ENCODE measurements at places on chromosomes 11 and 22. TPM values are rescaled to one million over a fixed set of nuclear protein-coding genes. Genes with fewer than 3 reads are reported as not detected.

DNA sequence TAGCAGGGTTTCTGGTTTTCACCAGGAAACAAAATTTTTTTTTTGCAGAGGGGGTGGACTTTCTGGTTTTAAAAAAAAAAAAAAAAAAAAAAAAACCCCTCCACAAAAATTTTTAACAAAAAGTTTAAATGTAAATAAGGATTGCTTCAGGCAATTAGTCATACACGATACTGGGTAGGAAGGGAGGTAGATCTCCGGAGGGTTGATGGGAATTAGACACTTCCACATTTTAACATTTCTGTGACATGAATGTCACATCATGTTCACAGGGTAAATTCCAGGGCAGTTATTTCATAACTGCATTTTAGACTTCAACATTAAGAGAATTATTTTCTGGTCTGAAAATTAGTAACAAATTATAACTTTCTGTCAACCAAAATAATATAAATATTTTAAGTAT is 15.9 kb downstream of the NUP98 start:
- DNase-seq: no peak

DNA sequence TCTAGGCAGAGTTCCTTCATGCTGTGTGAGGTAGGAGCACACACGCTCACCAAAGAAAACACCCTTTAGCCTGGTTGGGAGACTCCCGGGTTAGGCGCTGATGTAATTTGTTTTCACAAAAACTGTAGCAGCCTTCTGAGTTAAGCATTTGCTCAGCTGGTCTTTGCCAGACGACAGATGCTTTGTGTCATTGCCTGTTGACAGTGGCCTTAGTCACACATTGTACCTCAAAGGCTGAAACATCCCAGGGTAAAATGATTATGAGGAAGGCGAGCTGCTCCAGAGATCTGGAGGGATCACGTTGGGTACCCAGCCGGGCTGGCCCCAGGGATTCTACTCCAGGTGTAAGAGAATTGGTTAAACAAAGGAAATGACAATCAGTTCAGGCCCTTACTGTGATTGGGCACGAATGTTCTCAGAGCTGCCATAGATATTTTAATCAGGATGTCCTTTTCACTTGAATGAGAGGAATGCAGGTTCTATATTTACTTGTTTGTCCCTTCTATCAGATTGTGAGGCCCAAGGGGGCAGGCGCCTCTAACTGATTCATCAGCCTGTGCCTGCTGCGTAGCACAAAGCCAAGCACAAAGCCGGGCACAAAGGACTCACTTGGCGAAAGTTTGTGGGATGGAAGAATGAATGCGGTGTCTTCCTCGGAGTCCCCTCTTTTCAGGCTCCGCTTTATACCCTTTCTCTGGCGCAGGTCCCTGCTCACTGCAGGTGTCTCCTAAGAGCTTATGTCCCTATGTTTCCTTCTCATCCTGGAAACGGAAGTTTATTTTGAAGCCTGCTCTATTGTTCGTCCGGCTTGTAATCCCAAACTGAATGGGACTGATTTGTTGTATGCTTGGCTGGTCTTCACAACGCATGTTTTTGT is 47.1 kb downstream of the ADM start:
- peak; percentile 66 for DNase-seq

- DNase-seq: no peak
Measured at GRCh38 chr22:19045094-19045493, 77.1 kb downstream of the DGCR2 start.

GRCh38 chr11:58530236-58530635 is 22.3 kb upstream of the OR5B21 start:
- DNase-seq: no peak

DNA sequence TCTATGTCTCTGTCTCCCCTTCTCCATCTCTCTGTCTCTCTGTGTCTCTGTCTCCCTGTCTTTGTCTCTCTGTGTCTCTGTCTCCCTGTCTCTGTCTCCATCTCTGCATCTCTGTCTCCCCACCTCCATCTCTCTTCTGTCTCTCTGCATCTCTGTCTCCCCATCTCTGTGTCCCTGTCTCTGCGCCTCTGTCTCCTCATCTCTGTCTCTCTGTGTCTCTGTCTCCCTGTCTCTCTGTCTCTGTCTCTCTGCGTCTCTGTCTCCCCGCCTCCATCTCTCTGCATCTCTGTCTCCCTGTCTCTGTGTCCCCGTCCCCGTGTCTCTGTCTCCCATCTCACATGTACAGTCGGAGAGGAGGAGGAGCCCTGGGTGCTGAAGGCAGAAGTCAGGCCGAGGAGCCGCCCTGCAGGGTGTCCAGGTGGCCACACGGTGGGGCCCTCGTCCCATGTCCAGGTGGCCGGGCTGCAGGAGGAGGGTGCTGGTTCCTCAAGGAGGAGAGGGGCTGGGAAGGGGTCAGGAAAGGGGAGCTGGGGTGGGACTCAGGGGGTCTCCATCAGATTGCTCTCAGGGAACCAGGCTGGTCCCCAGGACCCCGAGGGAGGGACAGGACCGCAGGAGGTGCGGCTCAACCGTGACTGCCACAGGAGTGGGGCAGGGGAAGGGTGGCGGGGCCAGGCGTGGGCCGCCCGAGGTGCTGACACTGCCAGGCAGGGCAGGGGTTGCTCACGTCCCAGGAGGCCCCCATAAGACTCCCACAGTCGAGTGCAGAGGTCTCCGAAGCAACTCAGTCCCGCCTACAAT is 25.6 kb upstream of the TH start:
- DNase-seq: peak; percentile 81

- no peak for DNase-seq
Measured at GRCh38 chr11:70567680-70568034, 169.3 kb downstream of the CTTN start.

DNA sequence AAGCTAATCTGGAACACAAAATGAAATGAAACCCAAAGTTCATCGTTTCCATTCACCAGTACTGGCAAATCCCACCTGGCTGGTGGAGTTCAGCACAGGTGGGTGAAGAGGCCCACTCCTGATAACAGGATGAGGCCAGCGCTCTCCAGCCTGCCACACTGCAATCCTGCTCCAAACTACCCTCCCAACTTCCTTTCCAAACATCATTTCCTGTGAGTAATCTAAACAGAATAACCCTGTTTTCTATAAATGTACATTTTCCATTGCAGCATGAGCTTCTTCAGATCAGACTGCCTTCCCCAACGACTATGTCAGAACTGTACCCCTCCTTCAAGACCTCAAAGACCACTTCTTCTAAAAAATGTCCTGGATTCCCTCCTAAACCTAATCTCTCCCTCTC is 15.9 kb upstream of the NFRKB start:
- no peak for DNase-seq

DNA sequence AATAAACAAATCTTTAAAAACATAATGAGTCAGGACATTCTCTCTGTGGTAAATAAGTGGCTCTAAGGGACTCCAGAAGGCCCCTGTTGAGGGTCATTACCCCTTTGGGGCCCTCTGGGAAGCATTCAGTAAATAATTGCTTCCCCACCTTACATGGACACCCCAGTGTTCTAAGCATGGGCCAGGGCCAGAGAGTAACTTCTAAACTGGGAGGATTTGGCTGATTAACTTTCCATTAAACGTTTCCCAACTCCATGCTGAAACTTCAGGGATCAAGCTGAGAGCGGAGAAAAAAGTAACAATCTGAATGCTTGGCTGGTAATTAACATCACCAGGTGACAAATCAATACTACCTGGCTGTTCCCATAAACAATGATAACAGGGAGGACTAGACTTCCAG is 783.9 kb upstream of the LRRC4C start:
- DNase-seq: no peak

- DNase-seq: peak; percentile 13
Measured at GRCh38 chr22:47047321-47048122, 285.1 kb downstream of the TBC1D22A start.

- DNase-seq: no peak
Measured at GRCh38 chr11:113426686-113427085, 39.1 kb downstream of the ANKK1 start.

DNA sequence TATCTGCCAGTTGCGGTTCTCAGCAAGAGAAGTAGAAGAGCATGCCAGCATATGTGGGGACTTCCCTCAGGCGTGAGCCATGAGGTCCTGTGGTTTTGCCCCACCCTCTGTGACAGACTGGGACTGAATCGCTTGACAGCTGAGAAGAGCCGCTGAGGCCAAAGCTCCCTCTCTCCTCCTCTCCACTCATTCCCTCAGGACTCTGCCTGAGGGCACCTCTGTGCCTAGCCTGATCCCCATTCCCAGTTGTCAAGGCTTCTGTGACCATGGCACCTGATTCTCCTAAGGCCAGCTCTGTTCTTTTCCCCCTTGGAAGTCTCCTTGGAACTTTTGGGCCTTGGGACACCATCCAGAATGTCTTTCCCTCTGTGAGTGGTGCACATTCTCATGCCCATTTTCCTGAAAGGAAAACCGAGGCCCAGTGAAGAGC is 27.0 kb downstream of the ART5 start:
- DNase-seq: peak; percentile 43

- DNase-seq: no peak
Measured at GRCh38 chr22:18126606-18127005, 16.0 kb downstream of the TUBA8 start.

GRCh38 chr11:82814379-82814778 is 80.7 kb upstream of the FAM181B start:
- no peak for DNase-seq

- peak; percentile 96 for DNase-seq
Measured at GRCh38 chr11:568306-569157, 7.7 kb upstream of the PHRF1 start.

DNA sequence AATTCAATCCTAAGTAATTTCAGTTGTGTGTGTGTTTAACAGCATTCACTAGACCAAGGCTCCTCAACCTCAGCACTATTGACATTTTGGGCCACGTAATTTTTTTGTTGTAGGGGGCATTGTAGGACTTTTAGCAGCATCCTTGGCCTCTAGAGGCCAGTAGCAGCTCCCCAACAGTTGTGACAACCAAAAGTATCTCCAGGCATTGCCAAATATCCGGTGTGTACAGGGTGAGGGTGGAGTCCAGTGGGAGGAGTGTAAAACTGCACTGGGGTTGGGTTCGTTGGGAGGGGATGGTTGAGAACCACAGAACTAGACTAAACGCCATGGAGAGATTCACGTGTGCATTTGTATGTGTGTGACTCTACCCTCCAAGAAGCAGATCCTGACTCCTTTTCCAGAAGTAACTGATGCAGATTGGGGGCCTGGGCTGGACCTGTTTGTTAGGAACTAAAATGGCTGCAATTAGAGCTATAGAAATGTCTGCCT is 5.9 kb upstream of the PHF21A start:
- DNase-seq: no peak

DNA sequence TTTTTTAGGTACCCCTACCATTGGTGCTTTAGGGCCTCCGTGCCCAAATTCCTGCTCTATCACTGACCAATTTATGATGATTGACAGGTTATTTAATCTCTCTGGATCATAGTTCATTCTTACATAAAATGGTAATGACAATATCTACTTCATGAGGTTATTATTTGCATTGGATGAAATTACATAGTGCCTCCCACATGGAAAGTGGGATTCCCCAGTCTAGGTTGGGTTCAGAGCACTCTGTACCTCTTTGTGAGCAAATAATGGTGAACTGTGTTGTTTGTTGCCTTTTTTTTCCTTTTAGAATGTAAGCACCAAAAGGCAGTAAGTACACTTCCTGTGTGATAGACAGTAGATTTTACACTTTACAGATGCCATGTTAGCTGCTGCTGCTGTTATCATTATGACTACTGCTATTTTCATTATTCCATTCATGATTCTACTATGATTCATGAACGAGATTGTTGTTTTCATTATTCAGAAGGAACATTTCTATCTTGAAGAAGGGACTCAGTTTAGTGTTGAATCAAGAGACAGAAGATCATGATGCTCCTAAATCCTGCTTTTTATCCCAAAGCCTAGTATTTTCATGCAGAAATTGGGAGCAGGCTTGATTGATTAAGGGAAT is 100.8 kb downstream of the ALX4 start:
- no peak for DNase-seq

DNA sequence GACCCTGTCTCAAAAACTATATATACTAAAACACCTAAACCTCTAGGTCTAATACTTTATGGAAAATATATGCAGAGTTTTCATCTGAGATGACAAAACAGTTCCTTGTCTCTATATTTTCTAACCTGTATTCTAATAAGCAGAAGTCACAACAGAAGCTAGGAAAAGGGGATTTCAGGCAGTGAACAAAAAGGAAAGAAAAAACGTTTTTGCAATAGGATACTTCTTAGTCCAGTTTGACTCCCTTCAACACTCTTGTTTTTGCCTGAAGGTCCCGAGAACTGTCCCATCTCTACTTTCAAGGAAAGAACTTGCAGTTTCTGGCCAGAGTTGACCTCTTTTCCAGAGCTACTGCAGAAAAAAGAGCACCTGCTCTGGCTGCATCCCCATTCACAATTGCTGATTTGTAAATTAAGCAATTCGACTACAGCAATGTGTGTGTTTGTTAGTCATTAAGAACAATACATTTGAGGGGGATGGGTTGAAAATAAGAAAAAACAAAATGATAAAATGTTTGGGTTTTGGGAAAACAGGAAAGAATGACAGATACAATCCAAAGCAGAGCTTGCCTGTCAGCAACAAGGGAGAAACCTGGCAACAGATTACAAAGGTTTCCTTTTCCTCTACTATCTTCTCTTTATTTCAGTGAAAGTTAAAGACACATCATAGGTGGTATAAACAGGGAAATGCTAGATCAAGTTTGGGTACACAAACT is 160.0 kb downstream of the FCHSD2 start:
- DNase-seq: no peak

DNA sequence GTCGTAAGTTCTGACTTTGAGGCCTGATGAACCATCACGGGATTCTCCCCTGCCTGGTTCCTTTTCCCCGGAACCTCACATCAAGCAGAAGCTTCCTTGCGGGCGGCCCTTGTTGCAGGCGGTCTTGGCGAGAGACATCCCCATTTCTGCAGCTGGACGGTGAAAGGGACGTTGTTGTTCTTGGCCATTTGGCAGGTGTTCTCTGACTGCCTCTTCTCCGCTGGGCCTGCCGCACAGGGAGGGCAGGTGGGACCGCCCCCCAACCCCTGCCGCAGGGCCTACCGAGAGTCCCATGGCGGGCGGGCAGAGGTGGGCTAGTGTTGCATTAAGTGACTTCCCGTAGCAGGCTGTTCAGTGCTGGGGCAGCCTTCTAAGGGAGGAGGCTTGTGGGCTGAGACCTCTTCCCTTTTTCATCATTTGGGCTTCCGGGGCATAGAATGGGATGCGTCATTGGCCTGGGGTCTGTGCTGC is 26.9 kb upstream of the GRAMD4 start:
- no peak for DNase-seq

DNA sequence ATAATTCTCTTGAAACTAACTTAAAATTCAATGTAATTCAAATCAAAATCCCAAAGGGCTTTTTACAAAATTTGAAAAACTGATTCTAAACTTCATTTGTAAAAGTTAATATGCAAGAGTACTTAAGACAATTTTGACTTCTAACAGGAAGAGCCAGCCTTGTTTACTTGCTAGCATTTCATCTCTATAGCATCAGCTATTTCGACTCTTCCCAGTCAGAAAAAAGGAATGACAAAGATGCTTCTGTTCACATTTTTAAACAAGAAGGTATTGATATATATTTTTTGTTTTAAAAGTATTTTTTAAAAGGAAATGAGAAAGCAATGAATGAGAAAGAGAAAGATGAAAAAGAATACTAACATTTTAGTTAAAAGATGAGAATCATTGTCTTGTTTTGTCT is 16.4 kb downstream of the SLN start:
- DNase-seq: no peak

Gene VPREB1
- total RNA-seq: not detected

Gene OSBP2
- total RNA-seq: 15.1 TPM

Gene TSGA10IP
- not detected for total RNA-seq

Gene IGLL5
- not detected for total RNA-seq

Gene FREY1
- not detected for total RNA-seq

Gene NPAS4
- not detected for total RNA-seq

Gene OR8A1
- total RNA-seq: not detected

Gene RBMXL2
- not detected for total RNA-seq

Gene HIRA
- 18.2 TPM for total RNA-seq

Gene P4HA3
- total RNA-seq: not detected
